ENCODE measurements at places on chromosomes 6 and 20.

DNA sequence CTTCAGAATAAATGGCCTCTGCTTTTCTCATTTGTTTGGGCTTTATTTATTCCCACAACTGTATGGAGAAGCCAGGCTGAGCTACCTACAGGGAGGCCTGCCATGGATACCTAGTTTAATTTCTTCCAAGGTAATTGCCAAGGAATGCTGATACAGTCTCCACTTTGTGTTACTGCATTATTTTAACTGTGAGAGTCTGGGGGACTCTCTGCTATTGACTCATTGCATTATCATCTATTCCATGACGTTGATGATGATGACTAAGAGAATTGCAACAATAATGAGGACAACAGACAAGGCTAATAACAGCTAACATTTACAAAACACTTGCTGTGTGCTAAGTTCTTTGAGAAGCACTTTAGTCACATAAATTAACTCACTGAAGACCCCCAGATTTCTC, 88.3 kb upstream of the COL21A1 start:
- DNase-seq = no peak

DNA sequence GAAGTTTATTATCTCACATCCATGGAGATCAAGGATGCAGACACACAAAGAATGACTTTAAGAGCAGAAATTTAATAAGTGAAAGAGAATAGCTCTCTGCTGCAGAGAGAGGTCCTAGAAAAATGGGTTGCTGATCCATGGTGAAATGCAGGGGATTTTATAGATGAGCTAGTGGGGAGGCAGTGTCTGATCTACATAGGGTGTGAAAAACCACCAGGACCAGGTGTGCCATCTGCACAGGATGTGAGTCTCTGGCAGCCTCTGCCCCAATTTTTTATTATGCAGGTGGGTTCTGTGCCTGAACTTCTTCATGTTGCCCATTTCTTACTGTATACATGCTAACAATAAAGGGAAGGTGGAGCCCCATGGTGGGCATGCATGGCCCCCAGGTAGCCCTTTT, 19.9 kb upstream of the NANP start:
- no peak for DNase-seq

GRCh38 chr20:4318891-4319290, 303.5 kb upstream of the RNF24 start:
- no peak for DNase-seq

GRCh38 chr6:4489538-4489937, 286.7 kb upstream of the CDYL start:
- DNase-seq = no peak

DNA sequence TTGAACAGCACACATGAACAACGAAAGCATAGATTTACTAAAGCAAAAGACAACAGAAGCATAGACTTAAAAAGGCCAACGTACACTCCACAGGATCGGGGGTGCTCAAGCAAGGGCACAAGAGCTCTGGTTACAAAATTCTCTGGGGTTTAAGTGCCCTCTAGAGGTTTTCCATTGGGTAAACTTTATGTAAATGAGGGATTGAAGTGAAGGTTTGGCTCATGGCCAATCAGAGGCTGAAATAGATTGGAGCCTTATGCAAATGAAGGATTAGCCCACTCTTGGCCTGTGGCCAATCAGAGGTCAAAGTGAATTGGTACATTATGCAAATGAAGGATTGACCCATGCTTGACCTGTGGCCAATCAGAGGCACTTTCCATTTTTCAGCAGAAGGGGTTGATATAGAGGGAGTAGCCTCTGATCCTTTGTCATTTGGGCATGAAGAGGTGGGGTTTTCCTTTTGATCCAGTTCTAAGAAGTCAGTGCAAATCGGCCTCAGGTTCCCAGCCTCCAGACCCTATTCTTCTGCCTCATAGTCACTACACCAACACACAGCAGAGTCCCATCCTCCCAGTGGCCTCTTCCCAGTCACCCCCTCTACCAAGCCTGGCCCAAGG, 244.9 kb downstream of the THBS2 start:
- no peak for DNase-seq

DNA sequence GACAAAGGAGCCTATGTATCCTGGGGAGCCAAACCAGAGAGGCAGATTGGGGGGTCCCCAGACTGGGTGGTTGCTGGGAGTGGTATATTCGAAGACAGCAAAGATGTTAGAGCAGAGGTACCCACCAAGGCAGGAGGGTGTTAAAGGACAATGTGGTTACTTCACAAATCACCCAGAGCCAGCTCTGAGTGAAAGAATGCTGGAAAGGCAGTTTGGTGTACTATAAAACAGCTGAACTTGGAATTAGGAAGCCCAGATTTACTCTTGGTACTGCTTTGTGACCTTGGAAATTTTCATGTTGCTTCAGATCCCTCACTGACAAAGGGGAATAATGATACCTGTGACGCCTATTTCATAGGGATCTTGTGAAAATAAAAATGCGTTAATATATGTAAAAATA, 121.6 kb downstream of the CD164 start:
- DNase-seq = no peak

DNA sequence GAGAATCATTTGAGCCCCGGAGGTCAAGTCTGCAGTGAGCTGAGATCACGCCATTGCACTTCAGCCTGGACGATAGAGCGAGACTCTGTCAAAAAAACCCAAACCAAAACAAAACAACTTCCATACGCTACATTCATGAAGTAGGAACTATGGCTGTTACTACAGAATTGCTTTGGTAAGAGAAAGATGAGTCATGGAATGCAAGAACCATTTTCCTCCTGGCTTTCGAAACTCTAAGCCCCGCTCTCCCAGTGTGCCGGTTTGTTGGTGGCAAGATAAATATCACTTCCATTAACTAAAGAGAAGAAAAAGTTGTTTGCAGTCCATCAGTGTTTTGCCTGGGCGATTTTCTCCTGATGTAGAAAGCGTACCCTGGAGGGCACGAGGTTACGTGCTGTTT, 61.3 kb downstream of the ZDHHC14 start:
- no peak for DNase-seq

DNA sequence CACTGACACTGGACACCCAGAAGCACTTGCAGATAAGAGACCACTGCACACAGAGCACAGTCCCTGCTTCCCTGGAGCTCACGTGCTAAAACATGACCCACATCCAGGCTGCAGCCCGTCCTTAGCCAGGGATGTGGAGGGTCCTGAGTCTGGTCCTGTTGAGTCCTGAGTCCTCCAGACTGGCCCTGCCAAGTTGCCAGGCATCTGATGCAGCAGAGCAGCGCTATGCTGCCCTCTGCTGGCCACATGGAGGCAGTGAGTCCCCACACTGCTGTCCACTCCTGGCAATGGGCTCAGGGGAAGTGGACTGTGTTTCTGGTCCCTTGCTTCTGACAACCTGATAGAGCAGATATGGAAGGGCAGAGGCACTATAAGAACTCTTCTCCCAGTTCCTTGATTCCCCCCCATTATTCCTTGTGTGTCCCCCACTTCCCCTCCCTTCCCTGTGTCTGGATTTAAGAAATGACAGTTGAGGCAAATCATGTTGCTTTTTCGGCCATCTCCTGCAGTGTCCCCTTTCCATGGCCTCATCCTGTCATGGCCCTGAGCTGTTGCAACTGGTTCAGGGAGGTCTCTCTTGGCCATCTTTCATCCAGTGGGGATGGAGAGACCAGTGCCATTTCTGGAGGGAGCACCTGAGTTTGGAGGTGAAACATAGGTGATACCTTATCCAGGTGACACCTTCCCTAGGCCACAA, 86.0 kb downstream of the DHX35 start:
- peak; percentile 88 for DNase-seq

DNA sequence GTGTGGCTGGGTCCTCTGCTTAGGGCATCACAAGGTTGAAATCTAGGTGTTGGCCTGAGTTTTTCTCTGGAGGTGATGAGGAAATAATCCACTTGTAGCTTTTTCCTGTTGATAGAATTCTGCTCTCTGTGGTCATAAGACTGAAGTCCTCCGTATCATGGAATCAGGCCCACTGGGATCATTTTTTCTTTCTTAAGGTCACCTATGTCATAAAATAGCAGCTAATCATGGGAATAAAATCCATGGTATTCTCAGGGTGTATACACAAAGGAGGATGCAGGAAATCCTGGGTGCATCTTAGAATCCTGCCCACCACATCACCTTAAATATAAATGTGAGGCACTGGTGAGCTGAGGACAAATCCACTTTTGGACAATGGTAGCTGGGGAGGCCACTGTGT, 72.7 kb downstream of the PRDM1 start:
- DNase-seq = no peak

DNA sequence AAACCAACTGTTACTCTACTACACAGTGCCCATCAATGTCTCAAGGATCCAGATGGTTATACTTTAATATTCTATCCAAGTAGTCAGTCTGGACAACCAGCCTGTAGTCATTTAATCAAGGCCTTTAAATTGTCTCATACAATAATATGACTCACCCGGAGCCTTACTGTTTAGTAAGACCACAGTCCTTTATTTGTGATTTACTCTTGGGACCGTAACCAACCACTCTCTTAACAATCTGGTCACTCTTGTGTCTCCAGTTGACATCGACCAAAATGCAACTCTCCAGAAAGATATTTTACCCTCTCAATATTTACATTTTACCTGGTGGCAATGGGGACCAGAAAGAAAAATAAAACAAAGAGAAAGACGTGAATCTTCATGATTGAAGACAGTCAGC, 14.9 kb downstream of the DEFB114 start:
- no peak for DNase-seq

DNA sequence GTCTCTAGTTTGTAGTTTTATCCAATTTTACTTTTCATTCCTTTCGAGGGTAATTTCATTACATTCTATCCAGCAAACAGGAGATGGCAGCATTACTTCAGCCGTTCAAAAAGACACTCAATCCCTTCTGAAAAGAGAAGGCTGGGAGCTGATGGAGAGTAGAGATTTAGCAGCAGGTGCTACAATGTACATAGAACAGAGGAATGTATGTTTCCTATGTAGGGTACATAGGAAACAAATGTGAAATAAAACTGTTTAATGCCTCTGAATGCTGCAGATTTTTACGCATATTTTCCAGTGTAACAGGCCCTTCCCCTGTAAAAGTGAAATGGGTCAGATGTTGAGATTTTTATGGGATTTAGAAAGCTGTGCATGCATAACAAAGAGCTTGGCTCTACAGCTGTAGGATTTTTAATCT, 16.0 kb downstream of the RPS12 start:
- DNase-seq = no peak

- peak; percentile 29 for DNase-seq
Measured at GRCh38 chr20:16007164-16007563, 566.1 kb downstream of the KIF16B start.

GRCh38 chr6:71402096-71402495, 113.5 kb downstream of the OGFRL1 start:
- no peak for DNase-seq

- DNase-seq = no peak
Measured at GRCh38 chr20:61526907-61527306, 274.8 kb downstream of the CDH4 start.
